Left kidney (tissue), 8 donors: ENCODE measurements at places on chromosomes 5 and 9. TPM values are rescaled to one million over a fixed set of nuclear protein-coding genes. Genes with fewer than 3 reads are reported as not detected.

- DNase-seq, result no peak
Measured at GRCh38 chr9:113399646-113400200, 1.4 kb downstream of the ALAD start.

DNA sequence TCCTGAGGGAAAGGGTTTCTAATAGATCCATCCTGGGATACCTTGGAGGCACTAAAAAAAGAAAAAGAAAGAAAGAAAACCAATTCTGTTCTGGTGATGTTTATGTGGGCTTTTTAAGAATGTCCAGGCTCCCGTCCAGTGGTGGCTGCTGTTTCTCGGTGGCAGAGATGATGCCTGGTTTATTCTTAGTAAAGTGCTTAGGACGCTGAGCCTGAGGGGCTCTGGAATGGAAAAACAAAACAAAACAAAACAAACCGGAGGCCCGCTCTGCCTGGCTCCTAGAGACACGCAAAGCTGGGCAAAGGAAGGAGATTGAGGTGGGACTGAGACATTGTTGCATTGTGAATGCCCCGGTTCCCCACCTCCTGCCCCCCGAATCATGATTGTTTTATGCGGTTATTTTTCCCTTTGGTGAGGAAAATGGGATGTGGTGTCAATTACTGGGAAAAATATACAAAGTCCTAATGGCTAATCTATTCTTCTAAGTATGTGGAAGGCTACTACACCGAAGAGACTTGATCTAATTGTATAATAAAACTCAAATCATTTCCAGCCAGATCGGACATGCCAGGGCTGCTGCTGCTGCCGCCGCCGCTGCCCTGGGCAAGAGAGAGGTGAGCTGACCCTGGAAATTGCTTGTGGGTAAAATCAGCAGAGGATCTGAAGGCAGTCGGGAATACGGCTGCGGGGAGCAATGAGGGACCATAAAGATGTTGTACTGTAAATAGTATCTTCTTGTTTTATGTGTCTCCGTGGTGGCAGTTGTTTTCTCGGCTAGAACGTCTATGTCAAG lies 644.9 kb downstream of the CCDC171 start:
- DNase-seq, result no peak

DNA sequence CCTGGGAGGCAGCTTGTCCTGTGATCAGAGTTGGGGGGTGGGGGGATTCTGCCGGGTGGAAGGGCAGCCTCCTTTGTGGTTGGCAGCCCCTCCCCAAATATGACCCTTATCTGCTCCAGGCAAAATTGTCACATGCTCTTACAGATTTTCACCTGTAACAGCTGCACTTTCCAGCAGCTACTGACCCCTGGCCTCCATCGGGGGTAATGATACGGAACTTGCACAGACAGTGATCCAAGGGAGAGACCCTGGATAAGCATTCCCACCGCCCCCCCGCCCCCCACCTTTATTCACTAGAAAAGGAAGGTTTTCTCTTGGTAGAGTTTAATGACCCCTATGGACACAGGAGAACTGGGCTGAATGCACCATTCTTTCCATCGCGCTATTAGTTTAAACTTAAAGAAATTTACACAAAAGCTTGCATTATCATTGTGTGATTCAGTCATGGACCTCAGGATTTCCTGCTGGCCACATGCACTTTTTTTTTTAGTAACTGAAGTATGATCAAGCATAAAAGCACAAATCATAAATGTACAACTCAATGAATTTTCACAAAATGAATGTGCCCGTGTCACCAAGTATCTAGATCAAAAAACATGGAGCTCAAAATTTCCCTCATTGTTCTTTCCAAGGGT lies 10.7 kb upstream of the ZBTB34 start:
- peak; percentile 18 for DNase-seq

- DNase-seq, result no peak
Measured at GRCh38 chr5:143713047-143714003, 98.6 kb upstream of the HMHB1 start.

GRCh38 chr9:23938908-23939307 lies 112.9 kb upstream of the ELAVL2 start:
- no peak for DNase-seq

GRCh38 chr5:134833340-134834032 lies 12.3 kb upstream of the C5orf24 start:
- no peak for DNase-seq

GRCh38 chr5:54063817-54064216 lies 246.6 kb downstream of the ARL15 start:
- DNase-seq, result no peak

- DNase-seq, result no peak
Measured at GRCh38 chr9:91481972-91482371, 58.3 kb upstream of the NFIL3 start.

- no peak for DNase-seq
Measured at GRCh38 chr5:165334201-165334600, 1828.8 kb downstream of the MAT2B start.

GRCh38 chr9:11148189-11148588 lies 535.4 kb upstream of the PTPRD start:
- DNase-seq, result no peak

GRCh38 chr5:68215898-68216244 lies 315 bp downstream of the PIK3R1 start:
- peak; percentile 57 for DNase-seq

GRCh38 chr5:62982348-62982747 lies 403.7 kb downstream of the LRRC70 start:
- no peak for DNase-seq

- DNase-seq, result no peak
Measured at GRCh38 chr9:7467186-7467585, 332.4 kb downstream of the DMAC1 start.

- no peak for DNase-seq
Measured at GRCh38 chr9:91428927-91429351, 5.3 kb upstream of the NFIL3 start.

DNA sequence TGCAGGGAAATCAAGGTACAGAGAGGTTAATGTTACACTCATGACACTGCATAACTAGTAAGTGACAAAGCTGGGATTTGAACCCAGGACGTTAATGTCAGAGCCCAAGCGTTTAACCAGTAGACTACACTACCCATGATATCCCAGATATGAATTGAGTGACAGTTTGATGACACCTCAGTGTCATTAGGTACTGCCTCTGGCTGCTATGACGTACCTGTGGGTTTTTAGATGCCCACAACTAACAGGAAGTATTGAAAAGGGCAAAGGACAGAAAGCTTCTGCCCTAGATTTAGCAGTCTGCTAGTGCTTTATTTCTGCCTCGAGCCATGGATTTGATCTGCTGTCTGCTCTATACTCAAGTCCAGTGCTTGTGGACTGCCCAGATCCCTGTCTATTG lies 56.2 kb downstream of the GLRA1 start:
- DNase-seq, result no peak

DNA sequence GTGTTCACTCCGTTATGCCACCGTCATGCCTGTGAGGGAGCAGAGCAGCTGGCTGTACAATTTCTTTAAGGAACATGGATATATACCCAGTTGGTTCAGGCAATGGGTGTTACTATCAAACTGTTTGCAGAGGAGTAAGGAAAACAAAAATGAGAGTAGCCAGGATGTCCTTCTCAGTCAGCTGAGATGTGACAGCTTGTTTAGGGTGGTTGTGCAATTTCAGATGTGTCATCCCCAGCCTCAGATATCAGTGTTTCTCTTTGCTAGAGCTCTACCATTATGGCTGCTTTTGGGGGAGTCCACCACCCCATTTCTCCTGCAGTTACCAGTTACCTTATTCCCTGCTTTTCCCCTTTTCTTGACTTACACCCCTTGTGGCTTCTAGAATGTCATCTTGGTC lies 135.2 kb upstream of the SLC24A2 start:
- no peak for DNase-seq

- DNase-seq, result no peak
Measured at GRCh38 chr5:96338091-96338490, 95.0 kb downstream of the PCSK1 start.

DNA sequence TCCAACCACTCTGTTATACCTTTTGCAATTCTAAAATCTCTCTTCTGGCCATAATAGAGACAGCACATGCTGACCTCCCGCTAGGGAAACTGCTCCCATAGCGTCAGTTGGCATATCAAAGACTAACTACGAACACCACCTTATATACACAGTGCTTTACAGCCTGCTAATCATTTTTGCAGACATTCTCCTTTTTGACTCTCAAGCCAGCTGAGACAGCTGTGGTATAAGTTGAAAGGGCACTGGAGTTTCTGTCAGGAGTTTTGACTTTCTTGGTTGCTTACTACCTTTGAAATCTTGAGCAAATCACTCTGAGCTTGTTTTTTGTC lies 160.2 kb upstream of the TBCA start:
- DNase-seq, result no peak

- DNase-seq, result no peak
Measured at GRCh38 chr5:176542596-176543427, 5.6 kb upstream of the RNF44 start.

Gene CDH6
- 89.6 TPM for polyA plus RNA-seq

Gene C5orf52
- polyA plus RNA-seq, result not detected

Gene ANKRA2
- polyA plus RNA-seq, result 67.6 TPM

Gene CAST
- polyA plus RNA-seq, result 138 TPM

Gene SV2C
- polyA plus RNA-seq, result 0.08 TPM

Gene OR2Y1
- not detected for polyA plus RNA-seq

Gene LTC4S
- 1.7 TPM for polyA plus RNA-seq

Gene PCDHGA8
- polyA plus RNA-seq, result 0.60 TPM
